Stimulated activated CD4-positive, alpha-beta T cell treated with anti-CD3 and anti-CD28 coated beads, TNF-alpha, amount 100 ng/mL, for 24 hours (primary cell): ENCODE measurements at places on chromosomes 7 and 10.

- DNase-seq, result no peak
Observed at GRCh38 chr7:86889501-86889900, 170.0 kb downstream of the ELAPOR2 start.

GRCh38 chr7:30515761-30516160, 11.1 kb upstream of the GGCT start:
- DNase-seq, result no peak

GRCh38 chr7:19024261-19024660, 93.2 kb downstream of the TWIST1 start:
- no peak for DNase-seq

DNA sequence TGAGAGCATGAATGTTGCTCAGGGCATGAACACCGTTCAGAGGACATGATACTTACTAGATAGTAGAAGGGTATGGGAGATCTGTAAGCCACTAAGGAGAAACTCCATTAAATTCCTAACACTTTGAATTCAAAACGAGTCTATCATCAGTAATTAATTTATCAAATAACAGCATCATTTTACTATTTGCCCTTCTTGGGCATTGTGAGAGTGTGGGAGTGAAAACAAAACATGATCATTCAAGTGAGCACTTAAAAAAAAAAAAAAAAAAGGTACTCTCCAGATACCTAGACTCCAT, 20.5 kb upstream of the ASB15 start:
- no peak for DNase-seq

DNA sequence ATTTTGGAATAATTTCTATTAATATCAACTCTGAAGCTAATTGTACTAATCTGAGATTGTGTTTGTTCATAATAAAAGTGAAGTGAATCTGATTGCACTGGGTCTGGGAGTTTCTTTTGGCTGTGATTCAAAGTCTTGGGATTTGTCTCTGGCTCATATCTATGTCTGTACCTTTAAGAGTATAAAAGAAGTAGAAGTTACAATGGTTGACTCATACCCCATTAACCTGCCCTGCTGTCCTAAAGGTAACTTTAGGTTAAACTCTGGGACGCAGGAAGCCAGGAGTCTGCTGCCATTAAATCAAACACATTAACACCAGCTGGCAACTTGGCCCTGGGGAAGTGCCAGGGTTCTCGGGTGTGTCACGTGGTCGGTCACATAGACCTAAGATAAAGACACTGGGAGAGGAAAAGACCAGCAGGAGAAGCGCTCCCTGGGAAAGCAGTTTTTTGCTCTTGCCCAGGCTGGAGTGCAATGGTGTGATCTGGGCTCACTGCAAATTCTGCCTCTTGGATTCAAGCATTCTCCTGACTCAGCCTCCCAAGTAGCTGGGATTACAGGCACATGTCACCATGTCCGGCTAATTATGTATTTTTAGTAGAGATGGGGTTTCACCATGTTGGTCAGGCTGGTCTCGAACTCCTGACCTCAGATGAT, 17.8 kb downstream of the SCD start:
- DNase-seq, result no peak
